Stimulated activated CD4-positive, alpha-beta T cell treated with anti-CD3 and anti-CD28 coated beads, Interleukin-15, amount 100 ng/mL, for 1 hour (primary cell): ENCODE measurements at places on chromosomes 11 and 22.

DNA sequence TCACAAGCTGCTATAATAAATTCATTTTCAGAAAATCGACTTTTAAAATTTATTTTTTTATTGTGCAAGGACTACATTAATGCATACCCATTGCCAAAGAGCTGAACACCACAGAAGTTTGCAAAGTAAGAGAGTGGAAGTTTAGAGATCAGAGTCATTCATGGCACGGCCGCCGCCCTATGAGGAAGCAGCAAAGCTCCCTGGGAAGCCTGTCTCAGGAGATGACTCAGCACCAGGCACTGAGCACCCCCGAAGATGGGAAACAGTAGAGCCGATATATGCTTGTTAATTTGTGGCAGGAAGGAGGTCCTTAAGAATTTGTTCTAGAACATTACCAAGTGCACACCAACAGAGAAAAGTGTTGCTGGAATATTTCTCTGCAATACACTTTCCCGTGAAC, 693.7 kb downstream of the OPCML start:
- no peak for DNase-seq

DNA sequence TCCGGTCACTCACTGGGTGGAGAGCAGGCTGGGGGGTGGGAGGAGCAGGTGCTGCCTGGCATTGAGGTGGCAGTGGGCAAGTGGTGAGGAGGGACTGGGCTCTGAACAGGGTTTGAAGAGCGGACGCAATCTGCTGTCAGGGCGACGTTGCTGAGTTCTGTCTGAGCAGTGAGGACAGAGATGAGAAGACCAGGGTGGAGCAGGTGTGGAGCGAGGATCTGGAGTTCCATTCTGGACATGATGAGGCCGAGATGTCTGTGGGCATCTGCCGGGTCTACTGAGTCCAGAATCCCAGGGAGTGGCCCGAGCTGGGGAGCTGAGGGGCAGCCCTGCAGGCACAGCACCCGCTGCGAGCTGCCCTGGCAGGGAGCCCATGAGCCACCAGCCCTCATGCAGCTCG, 2.2 kb upstream of the MOV10L1 start:
- DNase-seq: no peak

DNA sequence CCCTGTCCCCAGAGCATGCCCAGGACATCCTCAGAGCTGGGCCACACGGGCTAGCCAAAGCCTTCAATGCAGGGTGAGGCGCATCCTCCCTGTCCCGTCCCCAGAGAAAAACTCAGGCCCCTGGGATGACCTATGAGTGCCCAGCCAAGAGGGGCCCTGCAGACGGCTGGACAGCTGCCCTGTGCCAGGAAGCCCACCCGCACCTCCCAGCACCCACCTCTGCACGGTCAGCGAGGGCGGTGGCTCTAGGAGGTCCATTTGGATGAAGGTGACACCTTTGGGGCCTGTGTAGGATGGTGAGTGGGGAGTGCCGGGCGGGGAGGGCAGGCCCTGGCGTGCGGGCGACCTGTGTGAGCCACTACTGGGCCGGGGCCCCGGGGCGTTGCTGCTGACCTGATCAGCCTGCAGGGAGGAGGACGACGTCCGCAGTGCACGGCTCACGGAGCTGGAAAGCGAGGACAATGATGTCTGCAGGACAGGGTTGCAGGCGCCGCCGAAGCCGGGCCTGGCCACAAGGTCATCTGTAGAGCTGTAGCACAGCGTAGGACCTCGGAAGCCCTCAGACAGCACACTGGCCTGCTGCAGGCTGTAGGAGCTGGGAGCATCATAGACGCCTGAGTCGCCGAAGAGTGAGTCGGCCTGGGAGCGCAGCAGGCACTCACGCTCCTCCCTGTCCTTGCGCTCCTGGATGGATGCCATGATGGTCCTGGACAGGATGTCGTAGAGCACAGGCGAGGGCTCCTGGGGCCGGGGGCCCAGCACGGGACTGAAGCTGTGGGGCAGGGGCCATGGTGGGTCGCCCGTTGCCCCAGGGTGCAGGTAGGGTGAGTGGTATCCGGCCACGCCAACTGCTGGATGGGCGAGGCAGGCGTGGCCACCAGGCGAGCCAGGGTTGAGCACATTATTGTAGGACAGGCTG, 180.5 kb downstream of the IGLL1 start:
- DNase-seq: no peak

DNA sequence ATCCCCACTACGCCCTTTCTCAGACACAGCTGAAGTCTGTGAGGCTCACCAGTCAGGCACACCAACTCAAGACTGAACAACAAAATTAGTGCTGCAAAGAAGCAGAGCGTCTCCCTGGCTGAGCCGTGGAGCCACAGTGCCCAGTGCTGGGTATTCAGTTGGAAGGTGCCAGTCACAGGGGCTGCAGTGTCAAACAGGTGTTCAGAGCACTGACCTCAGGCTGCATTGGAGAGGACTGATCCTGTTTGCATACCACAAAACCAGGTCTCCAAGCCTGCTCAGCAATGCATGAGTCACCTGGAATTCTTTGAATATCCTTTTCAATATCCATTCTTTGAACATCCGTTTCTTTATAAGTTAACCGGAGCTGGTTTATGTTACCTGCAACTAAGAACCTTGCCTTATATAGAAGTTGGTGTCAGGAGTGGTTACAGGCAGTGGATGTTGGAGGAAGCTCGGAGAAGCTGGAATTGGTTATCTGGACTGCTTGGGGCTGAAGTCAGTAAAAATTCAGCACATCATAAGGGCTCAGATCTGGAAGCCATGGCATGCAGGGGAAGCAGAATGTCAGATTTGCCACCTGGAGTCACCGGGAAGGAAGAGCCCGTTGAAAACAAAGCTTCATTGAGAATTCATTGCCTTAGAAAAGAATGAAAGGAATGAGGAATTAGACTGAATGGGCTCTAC, 30.3 kb downstream of the PDGFB start:
- no peak for DNase-seq

DNA sequence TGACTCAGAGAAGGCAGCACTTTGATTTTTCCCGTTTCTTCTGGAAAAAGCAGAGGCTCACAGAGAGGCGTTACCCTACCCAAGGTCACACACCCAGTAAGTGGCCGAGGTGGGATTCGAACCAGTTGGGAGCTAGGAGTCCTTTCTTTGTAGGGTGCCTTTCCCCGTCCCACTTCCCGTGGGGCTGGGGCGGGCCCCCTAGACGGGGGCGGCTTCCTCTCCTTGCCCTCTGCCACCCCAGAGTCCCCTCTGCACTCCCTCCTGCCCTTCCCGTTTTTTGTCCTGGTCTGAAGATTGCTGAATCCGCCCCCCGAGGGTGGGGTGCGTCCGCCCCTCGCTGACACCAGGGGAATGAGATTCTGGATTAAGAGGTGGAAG, 747 bp downstream of the TPCN2 start:
- DNase-seq: no peak

DNA sequence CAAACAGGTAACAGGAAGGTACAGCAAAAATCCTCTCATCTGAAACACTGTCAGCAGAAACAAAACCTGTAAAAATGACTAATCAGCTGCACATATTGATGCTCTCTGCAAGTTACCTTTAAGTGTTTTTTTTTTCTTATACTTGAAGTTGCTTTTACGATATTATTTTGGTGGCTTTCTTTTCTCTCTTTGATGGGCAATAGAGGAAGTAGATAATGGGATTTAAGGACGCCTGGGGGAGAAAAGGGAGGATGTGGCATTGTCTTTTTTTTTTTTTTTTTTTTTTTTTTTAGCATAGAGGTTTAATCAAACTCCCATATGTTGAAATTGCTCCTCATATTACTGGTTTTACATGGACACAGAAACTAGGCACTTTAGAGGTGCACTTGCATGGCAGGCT, 11.4 kb upstream of the ADSL start:
- DNase-seq: no peak

- no peak for DNase-seq
Observed at GRCh38 chr22:21835378-21835777, 32.1 kb downstream of the MAPK1 start.

- no peak for DNase-seq
Observed at GRCh38 chr11:112783945-112784322, 177.3 kb upstream of the NCAM1 start.

DNA sequence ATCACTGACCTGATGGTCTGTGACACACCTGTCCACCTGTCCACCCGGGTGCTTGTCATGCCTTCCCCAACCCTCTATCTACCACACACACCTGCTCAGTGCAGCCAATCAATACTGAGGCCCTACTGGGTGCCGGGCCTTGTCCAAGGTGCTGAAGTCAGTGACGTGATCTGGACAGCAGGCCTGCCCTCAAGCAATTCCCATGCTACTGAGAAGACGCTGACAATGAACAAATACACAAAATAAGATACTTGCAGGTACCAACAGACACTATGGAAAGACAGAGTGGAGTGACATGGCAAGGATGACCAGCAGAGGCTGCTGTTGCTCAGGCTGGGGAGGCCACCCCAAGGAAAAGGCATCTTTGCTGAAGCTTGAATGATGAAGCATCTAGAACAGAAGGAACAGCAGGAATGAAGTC, 21.2 kb downstream of the PLAAT3 start:
- no peak for DNase-seq

GRCh38 chr11:126308271-126308671, 4.4 kb downstream of the DCPS start:
- DNase-seq: no peak

GRCh38 chr11:1084561-1085439, 10.1 kb downstream of the MUC2 start:
- DNase-seq: no peak

GRCh38 chr11:85948884-85949283, 93.7 kb downstream of the CCDC83 start:
- DNase-seq: no peak

- no peak for DNase-seq
Observed at GRCh38 chr11:128453444-128454336, 133.7 kb downstream of the ETS1 start.

DNA sequence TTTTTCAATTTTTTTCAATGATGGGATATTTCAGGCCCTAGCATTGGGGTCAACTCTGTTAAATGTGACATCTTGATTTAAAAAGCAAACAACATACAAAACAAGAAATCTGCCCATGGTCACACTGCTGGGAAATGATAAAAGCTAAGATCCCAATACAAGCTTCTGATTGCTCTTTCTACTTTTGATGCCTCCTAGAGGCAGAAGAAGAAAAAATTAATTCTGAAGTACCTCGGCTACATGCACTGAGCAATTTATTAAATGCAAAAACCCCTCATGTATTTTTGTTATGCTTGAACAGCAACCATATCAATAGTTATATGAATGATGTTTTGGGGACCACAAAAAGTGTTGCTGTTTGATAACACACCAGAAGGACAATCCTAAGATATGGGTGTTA, 342.1 kb upstream of the NARS2 start:
- DNase-seq: no peak

DNA sequence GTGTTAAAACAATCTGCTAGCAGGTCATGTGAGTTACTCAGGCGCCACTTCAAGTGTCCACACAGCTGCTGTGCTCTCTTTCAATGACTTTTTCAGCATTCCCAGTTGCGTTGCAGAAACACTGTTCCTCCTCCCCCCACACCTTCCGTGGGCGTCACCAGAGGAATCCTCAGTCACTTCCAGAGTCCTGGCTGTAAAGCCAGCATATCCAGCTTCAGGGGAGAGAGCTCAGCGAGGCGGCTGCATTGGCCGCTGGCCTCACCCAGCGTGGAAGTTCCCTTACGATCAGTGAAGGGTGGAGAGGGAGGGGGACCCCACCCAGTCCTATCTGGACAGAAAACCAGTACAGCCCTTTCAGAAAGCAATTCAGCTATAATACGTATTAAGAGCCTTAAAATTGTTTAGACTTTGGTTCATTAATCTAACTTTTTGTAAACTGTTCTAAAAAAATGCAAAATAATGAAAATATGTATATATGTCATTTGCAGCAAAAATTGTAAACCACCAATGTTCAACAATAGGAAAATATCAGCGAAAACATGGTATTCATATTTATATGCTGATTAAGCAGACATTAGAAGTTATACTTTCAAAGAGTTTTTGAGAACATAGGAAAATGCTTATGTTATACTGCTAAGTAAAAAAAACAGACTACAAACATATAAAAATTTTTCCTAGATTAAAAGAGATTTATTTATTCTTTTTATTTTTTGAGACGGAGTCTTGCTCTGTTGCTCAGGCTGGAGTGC, 2.8 kb upstream of the ANO9 start:
- DNase-seq: no peak

GRCh38 chr22:38111925-38112355, 1.5 kb upstream of the BAIAP2L2 start:
- DNase-seq: no peak

- DNase-seq: no peak
Observed at GRCh38 chr22:28589102-28589750, 90.4 kb downstream of the TTC28 start.
